Activated T-helper 1 cell treated with anti-CD3 and anti-CD28 coated beads, Interleukin-2, amount 50 U/mL, for 16 hours (primary cell): ENCODE measurements at places on chromosomes 13 and 19.

GRCh38 chr13:112456138-112457056 lies 80.2 kb downstream of the SPACA7 start:
- DNase-seq: no peak

DNA sequence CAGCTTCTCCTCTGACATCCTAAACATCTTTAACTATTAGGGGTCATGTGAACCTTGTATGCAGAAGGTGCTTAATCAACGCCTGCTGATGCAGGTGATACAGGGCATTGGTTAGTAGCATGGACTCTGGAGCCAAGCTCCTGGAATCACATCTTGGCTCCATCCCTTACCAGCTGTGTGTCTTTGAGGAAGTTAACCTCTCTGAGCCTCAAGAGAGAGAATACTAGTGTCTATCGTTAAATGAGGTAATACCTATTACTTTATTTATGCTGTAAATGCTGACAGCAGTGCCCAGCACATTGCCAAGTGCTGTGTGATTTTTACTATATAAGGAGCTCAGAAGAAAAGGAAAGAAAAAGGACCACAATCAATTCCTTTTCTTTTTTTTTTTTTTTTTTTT lies 11.2 kb upstream of the SELENOW start:
- DNase-seq: no peak

DNA sequence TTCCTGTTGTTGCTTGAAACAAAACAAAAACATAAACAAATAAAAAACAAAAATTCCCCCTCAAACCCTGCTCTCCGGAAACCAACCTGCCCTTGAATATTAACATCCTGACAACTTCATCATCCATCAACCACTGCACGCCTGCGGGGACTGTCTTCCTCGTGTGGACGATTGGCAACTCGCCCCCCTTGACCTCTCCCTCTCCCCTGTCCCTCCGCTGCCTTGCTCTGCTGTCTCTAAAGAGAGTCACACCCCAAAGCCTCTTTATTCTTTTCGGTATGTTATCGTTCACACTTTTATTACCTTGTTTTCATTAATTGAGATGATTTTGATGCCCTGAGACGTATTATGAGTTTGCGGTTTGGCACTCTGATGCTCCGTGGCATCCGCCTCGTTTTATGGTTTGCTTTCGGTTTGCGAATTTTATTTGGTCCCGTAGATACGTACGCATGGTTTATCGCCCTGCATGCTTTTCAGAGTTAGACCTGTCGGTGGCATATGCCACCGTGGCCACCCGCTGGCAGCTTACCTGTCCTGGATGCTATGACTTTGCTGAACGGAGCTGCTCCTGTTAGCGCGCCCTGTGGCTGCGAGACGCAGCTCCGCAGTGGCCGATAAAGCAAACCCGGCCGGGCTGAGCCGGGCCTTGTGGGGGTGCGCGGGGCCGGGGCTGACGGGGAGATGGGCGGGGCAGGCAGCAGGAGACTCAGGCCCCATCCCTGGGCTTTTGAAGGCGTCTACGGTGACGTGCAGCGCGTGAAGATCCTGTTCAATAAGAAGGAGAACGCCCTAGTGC lies 10.6 kb downstream of the PTBP1 start:
- no peak for DNase-seq

- DNase-seq: no peak
Observed at GRCh38 chr13:114275304-114275703, 6.1 kb upstream of the UPF3A start.

DNA sequence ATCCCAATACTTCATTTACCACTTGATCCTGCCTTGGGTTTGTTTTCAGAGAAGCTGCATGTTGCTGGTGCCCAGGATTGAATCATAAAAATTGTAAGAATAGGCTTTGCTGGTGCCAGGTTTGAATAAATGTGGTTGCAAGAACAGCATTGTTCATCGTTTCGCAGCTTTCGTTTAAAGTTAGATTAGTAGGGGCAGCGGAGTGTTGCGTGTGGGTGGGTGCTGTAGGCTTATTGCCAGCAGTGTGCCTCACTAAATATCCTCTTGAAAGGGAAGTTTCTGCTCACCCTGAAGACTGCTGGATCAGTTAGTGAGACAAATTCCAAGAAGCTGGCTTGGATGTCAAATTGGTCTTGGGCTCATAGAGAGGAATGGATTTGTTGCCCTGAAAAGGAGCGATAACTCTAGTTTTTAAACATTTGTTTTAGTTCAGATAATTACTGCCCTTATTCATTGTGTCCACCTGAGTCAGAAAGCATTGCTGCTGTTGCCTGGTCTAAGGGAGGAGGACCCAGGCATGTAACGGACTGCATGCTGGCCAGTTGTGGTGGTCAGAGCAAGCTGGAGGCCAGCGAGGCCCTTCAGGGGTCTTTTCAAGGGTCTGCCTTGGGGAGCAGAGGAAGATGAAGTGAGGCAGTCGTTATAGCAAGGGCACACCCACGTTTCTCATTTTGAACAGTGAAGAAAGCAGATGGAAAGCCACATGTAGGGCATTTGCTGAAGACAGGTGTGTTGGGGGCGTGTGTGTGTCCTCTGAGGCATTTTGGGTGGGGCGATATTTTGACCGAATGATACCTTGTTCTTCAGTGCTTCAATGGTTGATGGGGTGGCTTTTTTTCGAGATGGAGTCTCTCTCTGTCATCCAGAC lies 8.5 kb downstream of the ILF3 start:
- DNase-seq: no peak

- DNase-seq: no peak
Observed at GRCh38 chr19:50932690-50933083, 20.2 kb downstream of the KLK5 start.

DNA sequence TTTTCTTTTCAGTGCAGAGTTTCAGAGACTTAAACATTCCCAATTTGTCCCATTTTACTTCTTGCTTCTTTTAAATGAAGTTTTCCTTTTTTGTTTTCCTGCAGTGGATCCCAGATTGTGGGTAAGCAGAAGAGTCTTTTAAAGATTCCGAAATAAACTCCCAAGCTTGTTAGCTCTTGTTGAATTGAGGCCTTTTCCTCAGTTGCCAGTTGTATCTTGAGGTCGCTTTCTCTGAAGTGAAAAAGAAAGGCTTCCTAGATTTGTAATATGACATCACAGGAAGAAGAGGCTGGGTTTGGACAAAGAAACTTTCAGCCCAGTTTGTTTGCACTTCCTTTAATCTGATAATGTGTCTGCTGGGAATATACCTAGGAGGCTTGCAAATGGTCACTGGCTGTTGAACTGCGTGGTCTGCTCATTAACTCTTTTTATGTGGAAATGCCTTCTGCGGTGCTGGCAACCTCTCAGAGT lies at the start of gene LPAR6:
LPAR6 (minus strand) TSS at position 233 of the 471 bp plus-strand sequence. CDS start 690 bp downstream, outside the sequence.
- no peak for DNase-seq

DNA sequence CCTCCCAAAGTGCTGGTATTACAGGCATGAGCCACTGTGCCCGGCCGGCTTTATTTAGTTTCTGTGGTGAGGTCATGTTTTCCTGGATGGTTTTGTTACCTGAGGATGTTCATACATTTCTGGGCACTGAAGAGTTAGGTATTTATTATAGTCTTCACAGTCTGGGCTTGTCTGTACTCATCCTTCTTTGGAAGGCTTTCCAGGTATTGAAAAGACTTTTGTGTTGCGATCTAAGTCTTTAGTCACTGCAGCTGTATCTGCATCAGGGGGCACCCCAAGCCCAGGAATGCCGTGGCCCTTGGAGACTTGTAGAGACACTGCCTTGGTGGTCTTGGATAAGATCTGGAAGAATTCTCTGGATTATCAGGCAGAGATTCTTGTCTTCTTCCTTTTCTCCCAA lies 12.8 kb downstream of the BLOC1S3 start:
- DNase-seq: no peak

DNA sequence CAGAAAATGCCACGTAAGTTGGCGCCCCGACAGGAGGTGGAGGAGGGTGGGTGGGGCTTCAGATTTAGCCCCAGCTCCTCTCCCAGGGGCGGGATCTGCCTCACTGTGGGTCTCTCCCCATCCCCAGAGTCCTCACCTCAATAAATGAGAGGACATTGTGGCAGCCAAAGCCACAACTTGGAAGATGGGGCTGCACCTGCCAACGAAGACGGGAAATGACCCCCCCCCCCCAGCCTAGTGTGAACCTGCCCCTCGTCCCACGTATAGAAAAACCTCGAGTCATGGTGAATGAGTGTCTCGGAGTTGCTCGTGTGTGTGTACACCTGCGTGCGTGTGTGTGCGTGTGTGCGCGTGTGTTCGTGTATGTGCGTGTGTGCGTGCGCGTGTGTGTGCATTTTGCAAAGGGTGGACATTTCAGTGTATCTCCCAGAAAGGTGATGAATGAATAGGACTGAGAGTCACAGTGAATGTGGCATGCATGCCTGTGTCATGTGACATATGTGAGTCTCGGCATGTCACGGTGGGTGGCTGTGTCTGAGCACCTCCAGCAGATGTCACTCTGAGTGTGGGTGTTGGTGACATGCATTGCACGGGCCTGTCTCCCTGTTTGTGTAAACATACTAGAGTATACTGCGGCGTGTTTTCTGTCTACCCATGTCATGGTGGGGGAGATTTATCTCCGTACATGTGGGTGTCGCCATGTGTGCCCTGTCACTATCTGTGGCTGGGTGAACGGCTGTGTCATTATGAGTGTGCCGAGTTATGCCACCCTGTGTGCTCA lies 1.5 kb upstream of the TRAPPC5 start:
- peak; percentile 44 for DNase-seq

DNA sequence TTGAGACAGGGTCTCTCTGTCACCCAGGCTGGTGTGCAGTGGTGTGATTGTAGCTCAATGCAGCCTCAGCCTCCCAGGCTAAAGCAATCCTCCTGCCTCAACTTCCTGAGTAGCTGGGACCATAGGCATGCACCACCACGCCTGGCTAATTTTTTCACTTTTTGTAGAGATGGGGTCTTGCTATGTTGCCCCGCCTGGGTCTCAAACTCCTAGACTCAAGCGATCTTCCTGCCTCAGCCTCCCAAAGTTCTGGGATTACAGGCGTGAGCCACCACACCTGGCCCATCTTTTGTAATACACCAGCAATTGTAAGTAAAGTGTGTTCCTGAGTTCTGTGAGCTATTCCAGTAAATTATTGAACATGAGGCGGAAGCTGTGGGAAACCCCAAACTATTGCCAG lies 6.7 kb downstream of the PLA2G4C start:
- no peak for DNase-seq

GRCh38 chr13:65125236-65125635 lies 2104.9 kb downstream of the PCDH9 start:
- no peak for DNase-seq

DNA sequence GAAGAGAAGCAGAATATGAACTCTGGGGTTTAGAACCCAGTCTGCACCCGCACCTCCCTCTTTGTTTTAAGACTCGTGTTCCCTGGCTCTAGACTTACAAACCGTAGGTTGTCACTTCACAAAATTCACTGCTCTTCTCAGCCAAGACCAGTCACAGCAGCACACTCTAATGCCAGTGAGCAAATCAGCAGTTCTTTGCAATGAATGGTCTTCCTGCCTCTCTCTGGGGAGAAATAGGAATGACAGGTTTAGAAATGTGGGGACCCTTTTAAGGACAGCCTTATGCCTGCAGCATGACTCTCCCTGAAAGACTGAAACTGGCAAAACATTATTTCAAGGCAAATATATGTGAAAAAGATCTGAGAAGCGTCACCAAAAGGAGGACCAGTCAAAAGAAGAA lies 156.9 kb downstream of the KCTD15 start:
- DNase-seq: no peak

- DNase-seq: no peak
Observed at GRCh38 chr19:41265395-41266153, 1.4 kb downstream of the HNRNPUL1 start.

DNA sequence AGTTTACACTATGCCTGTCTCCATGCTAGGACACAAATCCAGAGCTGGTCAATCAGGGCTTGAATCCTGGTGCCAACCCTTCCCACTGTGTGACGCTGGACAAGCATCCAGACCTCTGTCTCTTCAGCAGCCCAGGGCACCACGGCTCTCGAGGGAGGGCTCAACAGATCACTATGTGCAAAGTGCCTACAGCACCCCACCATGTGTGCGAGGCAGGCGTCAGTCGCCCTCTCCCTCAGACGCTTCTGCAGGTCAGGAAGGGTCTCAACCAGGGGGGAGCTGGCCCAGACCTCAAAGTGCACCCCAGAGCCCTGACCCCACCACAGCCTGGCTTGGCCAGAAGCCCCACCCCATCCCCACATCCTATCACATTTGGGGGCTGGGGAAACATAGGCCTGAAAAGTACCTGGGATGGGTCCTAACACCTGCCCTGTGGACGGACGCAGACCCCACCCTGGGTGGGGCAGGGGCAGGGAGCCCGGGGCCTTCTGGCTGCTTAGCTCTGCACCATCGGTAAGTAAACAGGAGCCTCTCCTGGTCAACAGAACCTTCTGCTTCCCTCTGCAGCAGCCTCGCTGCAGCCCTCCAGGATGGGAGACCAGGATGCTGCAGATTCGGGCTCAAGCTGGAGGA lies 2.9 kb upstream of the C2CD4C start:
- no peak for DNase-seq

DNA sequence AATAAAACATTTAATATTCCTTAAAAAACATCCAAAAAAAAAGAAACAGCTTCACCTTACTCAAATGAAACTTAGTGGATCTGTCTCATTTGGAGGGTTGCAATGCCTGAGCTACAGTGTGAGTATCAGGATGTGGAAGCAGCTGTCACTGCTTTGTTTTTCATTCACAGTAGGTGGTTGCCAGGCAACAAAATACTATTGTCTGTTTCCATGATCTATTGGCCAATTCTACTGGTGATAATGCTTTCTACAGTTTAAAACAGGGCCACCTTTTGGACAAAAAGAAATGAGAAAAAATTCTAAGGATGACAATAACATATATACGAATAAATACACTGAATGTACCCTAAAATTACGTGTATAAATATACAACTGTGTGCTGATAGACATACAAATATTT lies 3.0 kb downstream of the ENOX1 start:
- DNase-seq: no peak

DNA sequence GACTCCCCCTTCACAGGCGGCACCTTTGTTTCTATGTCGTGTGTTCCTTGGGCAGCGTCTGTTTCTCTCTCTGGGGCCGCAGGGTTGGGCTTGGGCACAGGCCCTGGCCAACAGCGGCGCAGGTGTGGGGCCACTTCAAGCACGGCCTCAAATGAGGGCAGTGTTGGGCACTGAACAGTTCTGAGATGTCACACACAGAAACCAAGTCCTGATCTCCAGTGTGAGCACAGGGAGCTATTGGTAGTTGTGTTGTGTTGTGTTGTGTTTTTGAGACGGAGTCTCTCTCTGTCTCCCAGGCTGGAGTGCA lies 42.7 kb downstream of the GATAD2A start:
- DNase-seq: no peak

GRCh38 chr13:85303630-85304029 lies 495.6 kb downstream of the SLITRK6 start:
- DNase-seq: no peak

GRCh38 chr13:98315466-98315865 lies 138.4 kb upstream of the RNF113B start:
- DNase-seq: no peak
